ENCODE measurements at places on chromosomes 5 and 9.

DNA sequence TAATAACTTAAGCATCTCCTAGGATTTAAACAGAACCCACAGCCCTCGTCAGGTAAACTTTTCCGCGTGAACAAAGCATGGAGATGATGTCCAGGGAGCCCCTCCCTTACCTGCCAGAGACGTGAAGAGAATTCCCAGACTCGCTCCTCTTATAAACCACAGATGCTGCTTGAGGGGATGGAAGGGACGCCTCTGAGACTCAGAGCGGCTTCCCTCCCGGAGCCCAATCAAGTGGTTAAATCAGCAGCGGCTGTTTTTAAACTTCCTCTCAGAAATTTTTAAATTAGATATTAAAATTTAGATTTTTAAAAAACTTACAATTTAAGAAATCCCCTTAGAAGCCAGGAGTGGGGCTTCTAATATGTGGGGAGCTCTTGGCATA lies 71.8 kb downstream of the RAPGEF1 start:
- no peak for DNase-seq

DNA sequence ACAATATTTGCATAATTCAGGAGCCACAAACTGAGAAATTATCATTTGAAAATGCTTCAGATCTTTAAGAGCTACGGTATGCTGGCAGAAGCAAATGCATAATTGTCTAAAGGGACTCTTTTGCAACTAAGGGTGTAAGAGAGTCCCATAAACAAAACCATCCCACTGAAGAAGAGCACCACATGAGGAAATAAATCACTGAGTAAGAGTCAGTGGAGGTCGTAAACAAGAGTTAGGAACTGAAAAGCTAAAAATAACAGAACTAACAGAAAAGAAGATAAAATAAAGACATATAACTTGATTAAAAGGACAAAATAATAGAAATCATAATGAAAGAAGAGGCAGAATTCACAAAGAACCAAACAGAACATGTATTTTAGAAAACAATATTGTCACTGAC lies 3.5 kb upstream of the SMC2 start:
- no peak for DNase-seq

DNA sequence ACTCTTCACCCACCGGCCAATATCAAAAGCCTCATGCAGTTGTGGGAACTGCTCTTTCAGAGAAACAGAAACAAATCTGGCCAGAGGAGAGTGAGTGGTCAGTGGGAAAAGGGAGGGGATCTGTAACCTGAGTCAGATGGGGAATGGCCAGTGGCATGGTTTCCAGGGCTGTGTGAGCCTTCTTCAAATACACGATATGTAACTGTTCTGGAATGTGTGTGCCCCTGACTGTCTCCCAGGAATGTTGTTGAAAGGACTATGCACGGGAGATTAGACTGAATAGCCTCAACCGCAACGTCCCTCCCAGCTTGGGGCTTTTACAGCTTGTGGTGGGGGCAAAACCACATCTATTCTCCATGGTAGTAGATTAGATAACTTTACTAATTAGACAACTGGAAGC lies 60.8 kb downstream of the SH3TC2 start:
- DNase-seq, result peak; percentile 100

DNA sequence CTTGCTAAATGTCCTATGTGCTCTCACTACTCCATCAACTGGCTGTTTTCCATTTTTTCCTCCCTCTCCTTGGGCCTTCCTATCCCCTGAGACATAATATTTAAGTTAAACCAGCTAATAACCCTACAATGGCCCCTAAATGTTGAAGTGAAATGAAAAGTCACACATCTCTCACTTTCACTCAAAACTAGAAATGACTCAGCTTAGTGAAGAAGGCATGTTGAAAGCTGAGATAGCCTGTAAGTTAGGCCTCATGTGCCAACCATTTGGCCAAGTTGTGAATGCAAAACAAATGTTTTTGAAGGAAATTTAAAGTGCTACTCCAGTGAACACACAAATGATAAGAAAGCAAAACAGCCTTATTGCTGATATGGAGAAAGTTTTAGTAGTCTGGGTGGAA lies 48.8 kb upstream of the CDH10 start:
- DNase-seq, result no peak

- no peak for DNase-seq
These were observed 346.4 kb upstream of the RIOK2 start for GRCh38 chr5:97529354-97529985.

GRCh38 chr5:141878186-141878710 lies at the start of gene PCDH1:
TSS of gene PCDH1 (minus strand) at chr5:141878410. CDS start at chr5:141878262, 148 bp downstream.
- no peak for DNase-seq

- no peak for DNase-seq
These were observed 151.8 kb downstream of the SEC61B start for GRCh38 chr9:99373912-99374311.

GRCh38 chr5:147361441-147362175 lies 126.8 kb downstream of the STK32A start:
- no peak for DNase-seq

DNA sequence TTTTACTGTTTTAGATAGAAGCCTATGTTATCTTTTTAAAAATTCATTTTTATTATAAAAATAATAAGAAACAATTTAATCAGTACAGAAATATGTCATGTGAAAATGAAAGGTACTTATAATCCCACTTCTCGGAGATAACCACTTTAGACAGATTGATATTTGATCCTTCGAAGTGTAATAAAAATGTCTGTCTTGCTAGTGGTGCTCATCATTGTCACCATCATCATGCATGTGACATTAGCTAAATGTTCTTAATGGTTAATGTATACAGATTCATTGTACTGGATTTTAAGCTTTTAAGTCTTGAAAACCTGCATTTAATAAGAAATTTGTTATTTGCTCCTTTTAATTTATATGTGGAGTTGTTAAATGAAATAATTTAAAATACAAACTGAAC lies 30.1 kb upstream of the FAM120AOS start:
- DNase-seq, result no peak

GRCh38 chr9:134273647-134274046 lies 52.6 kb upstream of the RXRA start:
- DNase-seq, result no peak

DNA sequence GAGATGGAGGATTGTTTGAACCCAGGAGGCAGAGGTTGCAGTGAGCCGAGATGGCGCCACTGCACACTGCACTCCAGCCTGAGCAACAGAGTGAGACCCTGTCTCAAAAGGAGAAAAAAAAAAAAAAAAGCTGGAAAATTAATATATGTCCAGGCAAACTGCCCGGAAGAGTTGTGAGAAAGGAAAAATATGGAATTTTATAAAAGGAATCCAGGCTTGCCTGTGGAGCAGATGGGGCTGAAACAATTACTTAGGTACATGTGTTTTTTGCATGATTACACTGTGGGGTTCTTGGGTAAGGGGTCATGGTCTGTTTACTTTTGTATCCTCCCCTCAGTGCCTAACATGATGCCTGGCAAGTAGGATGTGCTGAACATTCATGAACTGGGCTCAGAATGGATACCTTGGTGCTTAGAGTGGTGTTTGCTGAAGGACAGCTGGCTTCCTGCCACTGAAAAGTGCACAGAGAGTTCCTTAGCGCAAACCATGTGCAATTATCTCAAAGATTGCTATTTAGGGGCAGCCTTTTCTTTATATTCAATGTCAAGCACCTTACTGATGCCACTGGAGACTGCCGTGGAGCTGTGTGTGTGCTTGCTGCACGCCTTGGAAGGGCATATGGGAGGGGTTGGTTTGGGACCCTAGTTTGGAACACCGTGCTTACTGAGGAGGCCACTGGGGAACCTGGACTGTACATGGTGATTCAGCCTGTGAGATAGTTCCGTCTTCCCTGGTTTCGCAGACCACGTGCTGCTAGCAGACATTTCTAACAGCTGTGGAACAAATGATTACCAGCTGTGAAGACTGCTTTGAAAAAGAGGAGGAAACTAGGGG lies 78.4 kb downstream of the MAP1B start:
- no peak for DNase-seq

DNA sequence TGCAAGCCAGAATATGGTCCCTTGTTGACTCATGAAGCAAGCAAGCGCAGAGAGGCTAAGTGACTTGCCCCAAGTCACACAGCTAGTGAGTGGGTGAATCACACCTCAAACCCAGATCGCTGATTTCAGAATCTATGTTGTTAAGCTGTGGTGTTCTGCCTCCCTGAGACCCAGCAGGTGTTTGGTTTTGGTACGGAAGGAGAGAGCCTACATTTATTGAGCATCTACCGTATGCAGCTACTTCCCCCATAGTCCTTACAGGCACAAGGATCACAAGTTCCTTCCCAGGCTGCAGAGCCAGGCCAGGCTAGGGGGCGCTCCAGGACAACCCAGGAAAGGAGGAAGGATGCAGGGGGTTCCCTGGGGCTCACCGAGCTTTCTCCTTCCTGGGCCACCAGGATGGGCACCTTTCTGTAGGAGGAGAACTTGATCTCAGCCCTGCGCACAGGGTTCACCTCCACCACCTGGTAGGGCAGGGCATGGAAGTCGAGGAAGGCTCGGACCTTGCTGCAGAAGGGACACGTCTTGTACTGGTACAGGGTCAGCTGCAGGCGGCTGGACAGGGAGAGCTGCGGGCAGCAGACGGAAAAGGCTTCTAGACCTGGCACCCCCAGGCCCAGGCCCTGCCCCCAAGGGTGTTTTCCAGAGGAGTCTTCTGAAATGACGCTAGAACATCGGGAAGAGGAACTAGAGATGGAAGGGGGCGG lies 2.5 kb downstream of the PTGES2 start:
- DNase-seq, result no peak

DNA sequence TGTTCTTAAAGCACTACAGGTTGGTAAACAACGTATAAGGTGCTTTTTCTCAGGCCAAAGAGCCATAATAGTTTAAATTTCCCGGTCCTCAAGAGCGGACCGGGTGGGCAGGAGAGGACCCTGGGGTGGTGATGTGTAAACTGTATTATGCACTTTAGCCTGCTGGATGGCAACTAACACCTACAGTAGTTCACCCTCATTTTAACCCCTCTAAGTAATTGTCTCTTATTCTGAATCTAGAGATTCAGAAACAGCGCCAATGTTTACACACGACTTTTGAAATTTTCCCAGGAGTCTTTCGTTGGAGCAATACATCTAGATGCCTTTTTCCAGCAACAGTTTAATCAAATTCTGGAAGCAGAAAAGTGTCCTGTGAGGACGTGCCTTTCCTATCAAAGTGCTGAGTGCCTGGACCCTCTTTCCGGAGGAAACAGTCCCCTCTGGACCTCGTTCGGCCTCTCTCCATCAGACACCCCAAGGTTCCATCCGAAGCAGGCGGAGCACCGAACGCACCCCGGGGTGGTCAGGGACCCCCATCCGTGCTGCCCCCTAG lies 676 bp upstream of the OCLN start:
- DNase-seq, result no peak

- no peak for DNase-seq
These were observed 1.3 kb downstream of the DENND1A start for GRCh38 chr9:123928533-123929176.

DNA sequence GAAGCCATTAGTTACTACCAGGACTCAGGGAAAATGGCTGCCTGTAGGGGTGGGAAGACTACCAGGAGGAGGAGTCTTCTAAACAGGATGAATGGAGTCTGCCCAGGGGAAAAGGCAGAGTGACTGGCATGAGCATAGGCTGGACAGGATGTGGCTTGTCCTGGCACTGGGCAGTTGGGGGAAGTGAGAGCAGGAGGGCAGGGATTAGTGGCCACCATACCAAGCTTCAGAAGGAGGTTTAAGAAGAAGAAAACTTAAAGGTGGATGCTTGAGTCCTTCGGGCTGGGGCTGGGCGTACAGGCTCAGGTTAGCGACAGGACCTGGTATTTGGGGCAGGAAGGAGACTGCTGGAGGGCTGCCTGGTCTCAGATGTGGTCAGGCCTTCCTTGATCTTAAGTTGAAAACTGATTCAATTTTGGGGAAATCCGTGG lies 5.0 kb upstream of the NSD1 start:
- DNase-seq, result no peak

DNA sequence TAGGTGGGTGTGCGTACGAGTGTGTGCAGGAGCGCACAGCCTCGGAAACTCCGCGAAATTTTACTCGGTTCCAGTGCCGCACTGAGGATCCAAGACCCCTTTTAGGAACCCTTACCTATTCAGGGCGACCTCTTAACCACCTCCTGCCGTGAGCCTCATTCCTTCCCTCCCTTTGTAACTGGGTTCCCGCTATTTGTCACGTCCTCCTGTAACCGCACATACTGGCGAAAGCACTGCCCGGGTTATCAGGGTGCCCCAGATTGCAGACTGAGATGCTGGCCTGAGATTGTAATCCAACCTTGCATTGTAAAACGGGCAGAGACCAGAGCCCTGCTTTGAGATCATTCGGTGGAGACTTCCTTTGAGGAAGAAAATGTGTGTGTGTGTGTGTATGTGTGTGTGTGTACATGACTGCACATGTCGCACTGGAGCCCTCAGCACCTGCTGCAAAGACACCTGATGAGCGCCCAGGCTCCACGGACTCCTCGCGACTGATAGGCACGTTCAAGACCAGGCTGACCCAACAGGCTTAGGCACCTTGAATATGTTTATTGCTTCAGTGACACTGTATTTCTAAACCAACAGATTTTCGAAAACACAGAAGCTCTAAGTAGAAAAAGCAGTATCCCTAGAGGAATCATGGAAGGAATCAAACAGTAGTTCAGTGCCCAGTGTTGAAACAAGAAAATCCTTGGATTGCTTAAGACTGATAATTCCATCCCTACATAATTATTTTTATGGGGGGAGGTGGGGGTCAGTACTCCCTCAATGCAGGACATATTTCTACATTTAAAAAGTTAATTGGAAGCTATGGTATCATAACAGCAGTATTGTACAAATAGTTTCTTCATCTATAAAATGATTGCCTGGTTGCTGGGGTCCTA lies 86.5 kb upstream of the TNFAIP8 start:
- no peak for DNase-seq

DNA sequence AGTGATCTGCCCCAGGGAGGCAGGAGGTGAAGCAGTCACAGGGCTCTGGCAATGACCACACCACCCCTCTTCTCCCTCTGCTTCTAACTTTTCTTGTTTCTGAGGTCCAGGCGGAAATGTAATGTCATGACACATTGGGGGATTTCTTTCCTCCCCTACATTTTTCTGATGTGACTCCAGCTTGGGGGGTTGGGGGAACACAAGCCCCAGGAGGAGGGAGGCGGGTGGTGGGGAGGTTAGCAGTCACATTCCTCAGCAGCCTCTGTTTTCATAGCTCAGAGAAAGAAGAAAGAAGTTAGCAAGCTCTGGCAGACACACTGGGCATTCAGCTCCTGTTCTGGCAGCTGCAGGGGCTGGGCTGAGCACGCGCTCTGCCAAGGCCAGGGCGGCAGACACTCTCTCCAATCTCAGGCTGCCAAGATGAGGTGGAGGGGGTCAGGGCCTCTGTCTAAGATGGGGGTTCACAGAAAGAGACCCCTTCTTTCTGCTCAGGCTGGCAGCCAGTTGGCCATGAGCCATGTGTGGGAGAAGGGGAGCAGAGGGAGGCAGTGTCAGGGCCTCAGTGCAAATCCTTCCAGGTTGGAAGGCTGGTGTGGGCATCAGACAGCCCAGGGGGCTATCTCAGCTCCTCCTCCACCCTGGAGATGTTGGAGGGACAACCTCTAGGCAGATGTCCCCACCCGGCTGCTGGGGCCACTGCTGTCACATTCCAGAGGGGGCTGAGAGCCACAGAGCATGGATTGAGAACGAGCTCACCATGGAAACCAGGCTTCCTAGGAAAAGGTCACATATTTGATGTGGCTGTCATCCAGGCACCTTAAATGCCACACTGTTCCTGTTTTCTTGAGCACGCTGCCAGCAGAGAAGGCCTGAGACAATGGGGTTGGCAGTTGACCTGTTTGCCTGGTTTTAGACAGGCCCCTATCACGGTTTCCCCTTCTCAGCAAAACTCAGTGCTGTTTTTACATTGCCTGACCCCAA lies 20.1 kb upstream of the PFDN1 start:
- DNase-seq, result peak; percentile 85

All from astrocyte of the cerebellum (primary cell).